Stimulated activated CD4-positive, alpha-beta T cell treated with anti-CD3 and anti-CD28 coated beads, TNF-alpha, amount 100 ng/mL, for 48 hours (primary cell): ENCODE measurements at places on chromosomes 12 and 14.

- DNase-seq: no peak
Measured at GRCh38 chr12:6620137-6620884, 13.1 kb upstream of the CHD4 start.

DNA sequence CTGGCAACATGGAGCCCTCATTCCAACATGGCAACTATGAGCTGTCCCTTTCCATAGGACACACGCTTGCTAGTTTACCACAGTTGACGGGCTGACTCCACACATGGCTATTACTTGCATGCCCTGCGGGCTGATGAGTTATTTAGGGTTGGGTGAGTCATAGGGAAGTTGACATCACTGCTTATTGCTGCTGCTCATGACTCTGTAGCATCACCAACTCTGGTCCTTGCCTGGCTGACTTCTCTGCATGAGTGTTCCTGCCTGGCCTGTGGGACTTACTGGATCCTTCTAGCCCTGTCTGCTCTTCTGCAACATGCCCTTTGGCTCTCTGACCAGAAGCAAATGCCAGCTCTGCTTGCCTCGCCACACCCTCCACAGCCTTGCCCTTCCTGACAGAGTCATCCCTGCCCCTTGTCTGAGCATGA lies 199.5 kb downstream of the ANO6 start:
- DNase-seq: peak; percentile 20

- peak; percentile 8 for DNase-seq
Measured at GRCh38 chr14:74302152-74302628, 544 bp downstream of the ABCD4 start.

- DNase-seq: no peak
Measured at GRCh38 chr12:81339071-81339470, 261.2 kb downstream of the ACSS3 start.

DNA sequence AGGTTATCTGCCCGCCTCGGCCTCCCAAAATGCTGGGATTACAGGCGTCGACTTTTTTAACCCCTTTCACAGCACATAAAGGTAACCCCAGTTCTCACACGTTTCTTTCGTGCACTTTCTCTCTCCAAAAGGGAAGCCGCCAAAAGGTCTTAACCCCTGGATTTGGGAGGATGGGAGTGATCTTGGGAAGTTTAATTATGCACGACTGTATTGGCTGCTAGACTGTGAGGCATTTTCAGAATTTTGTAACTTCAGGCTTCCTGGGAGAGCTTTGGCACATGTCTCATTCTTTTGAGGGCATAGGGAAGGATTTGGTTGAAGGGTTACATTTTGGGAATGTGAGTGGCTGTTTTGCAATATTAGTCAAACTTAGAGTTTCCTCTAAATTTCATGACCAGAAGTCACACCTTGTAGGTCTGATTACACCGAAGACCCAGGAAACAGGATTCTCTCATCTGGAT lies 1.4 kb upstream of the SMARCC2 start:
- DNase-seq: no peak

DNA sequence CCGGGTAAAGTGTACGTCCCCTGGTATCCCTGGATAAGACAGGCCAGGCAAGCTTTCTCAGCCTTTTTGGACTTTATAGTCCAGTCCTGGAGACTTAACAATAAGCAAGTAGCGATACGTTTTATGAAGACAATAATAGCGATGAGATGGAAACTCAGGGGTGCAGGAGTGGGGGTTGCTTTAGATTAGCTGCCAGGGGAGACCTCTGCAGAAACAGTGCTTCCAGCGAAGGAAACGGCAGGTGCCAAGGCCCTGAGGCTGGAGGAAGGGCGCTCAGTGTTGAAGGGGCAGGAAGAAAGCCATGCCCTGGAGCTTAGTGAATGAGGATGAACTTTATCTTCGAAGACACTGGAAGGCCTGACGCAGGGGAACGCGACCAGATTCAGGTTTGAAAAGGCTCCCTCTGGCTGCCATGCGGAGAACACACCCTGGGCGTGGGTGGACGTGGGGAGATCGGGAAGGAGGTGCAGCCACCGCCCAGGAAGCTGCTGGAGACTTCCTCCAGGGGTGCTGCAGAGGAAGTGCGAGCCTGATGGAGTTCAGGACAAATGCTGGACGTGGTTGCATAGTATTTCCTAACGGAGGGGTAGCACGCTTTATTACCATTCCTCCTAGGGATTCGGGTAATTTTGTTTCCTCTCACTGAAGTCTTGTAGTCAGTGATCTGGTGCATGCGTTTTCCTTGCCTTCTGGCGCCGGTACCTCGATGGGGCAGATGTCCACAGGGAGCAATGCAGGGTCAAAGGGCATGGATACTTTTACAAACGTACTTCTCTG lies 26.1 kb upstream of the UBC start:
- DNase-seq: peak; percentile 80

- DNase-seq: no peak
Measured at GRCh38 chr12:80226576-80226975, 127.2 kb downstream of the OTOGL start.

DNA sequence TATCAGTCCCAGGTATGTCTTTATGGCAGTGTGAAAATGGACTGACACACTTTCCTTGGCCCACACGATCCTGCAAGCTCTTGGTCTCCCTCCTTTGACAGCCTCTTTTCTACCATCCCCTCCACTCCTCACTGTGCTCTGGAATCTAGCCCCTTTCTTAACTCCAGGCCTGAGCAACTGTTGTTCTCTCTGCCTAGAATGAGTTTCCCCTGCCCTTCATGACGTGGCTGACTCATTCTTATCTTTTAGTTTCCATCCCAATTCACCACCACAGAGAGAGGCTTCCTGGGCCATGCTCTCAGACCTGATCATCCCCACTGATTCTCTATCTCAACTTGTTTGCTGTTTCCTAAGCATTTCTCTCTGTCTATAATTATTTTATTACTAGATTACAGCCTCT lies 157.4 kb upstream of the HMGA2 start:
- DNase-seq: no peak

DNA sequence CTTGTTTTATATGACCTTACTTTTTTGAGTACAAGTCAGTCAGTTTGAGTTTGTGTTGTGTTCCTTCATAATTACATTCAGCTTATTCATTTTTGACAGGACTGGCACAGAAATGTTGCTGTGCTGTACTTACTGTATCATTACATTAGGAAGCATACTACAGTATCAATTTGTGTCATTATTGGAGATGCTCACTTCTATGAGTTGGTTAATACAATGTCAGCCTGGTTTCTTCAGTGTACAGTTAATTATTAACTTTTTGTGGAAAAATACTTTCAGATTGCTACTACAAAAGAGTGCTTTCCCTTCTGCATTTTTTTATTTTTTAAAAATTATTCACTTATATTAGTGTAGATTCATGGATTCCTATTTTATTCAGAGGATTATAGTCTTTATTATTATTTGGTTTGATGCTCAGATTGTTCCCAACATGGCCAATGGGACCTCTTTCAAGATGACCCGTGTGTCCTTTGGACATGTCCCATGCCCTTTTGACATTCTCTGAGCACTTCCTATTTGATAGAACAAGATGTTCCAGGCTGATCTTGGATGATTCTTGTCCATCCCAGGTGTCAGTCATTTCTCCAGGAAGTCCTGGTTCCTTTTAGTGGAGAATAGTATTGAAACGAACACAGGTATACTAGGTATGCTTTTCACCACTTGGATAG lies 66.6 kb downstream of the MON2 start:
- no peak for DNase-seq

DNA sequence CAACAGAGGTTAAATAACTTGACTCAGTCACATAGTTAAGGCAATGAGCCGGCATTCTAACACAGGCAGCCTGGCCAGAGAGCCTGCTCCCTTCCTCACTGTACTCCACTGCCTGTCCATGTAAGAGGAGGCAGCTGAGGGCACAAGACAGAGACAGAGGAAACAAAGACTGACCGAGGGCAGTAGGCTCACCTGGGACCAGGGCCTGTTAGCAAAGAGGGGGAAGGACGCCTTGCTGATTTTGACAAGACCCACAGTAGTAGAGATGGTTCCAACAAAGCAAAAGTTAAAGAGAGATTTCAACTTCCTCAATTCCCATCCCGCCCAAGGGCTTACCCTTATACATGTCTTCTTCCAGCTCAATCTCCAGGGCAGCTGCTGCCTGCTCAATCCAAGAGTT lies 26.5 kb downstream of the OTUB2 start:
- no peak for DNase-seq

GRCh38 chr14:24430682-24431568 lies 1.2 kb downstream of the KHNYN start:
- DNase-seq: peak; percentile 62
